ENCODE measurements at places on chromosomes 3 and 15.

GRCh38 chr15:101035611-101036010, 116.5 kb downstream of the LRRK1 start:
- no peak for DNase-seq

GRCh38 chr15:94263341-94264273, 32.2 kb downstream of the MCTP2 start:
- no peak for DNase-seq

- DNase-seq: no peak
Observed at GRCh38 chr15:96338074-96338765, 7.7 kb downstream of the NR2F2 start.

- no peak for DNase-seq
Observed at GRCh38 chr3:71025516-71025915, 558.0 kb downstream of the FOXP1 start.

DNA sequence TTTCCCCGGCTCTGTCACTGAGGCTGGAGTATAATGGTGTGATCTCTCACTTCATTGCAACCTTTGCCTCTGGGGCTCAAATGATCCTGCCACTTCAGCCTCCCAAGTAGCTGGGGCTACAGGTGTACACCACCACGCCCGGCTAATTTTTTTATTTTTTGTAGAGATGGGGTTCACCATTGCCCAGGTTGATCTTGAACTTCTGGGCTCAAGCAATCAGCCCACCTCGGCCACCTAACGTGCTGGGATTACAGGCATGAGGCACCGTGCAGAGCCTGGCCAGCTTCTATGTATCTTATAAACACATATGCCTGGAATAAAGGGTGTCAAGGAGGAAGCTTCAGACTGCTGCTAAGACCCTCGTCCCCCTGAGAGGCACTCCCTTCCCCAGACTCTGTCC, 4.2 kb downstream of the ZNF589 start:
- DNase-seq: no peak

DNA sequence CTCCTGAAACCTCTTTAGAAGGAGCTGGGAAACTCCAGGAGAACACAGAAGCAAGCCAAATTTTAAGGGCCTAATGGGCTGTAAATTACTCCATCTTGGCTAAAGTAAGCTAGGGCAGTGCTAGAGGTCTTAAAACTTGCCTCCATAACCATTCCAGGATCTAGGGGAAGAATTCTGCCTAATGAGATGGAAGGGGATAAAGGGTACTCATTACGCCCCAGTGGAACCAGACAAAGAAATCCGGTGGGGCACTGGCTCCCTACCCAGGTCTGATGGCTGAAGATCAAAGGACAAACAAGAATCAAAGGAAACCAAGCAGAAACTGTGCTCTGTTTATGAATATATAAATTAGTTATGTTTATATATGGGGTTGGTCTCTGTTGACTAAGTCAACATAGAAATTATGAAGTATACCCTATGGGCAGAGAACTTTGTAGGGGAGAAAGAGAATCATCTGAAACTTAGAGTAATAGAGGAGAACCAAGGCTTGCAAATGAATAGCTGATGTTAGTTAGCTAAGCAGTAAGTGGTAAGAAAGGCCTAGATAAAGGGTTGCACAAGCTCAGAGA, 57.8 kb downstream of the NCEH1 start:
- no peak for DNase-seq

DNA sequence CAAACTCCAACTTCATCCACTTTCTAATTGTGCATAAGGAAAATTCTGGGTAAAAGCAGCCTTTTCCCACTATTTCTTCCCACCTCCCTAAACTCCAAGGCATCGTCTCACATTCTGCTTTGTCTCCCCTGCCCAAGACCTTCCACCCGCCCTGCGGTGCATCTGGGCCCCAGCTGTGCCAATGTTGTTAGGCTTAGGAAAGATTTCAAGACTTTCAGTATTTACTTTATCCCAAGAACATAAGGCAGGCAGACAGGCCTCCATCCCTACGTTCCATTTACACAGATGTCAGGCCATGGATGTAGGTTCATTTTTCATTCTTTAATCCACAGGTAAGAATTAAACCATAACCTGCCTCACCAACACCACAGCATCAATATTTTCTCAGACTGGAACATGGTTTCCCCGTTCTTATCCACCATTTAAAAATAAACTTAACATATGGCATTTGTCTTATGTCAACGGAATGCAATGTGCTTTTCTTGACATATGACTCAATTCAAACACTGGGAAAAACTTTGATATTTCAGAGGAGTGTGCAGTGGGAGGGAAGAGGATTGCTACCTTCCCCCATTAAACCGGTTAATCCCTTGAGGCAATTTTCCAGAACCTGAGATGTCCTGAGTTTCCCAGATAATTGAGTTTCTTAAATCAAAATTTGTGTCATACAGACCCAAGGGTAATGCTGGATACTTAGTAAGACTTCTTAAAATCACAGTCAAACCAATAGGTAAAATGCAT, 238.0 kb upstream of the LRIG1 start:
- DNase-seq: no peak

- DNase-seq: no peak
Observed at GRCh38 chr3:67517781-67518180, 136.6 kb downstream of the SUCLG2 start.

- DNase-seq: no peak
Observed at GRCh38 chr3:30510596-30510995, 95.8 kb upstream of the TGFBR2 start.

DNA sequence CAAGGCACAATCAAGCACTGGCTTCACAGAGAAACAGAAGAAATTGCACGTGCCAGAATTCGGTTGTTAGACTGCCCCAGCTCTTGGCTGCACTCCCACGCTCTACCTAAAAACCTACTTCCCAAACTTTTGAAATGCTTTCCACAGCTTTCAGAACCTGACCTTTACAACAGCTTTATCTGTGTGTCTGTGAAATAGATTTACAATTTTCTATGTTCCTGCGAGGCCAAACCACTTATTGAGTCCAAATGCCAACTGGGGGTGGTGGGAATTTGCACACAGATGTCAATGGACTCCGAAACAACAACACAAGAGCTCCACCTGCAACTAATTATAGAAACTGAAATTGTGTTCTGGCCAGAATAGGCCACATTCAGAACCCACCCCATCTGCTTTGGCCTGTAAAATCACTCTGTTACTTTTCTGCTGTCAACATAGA, 44.6 kb downstream of the ERC2 start:
- DNase-seq: no peak

DNA sequence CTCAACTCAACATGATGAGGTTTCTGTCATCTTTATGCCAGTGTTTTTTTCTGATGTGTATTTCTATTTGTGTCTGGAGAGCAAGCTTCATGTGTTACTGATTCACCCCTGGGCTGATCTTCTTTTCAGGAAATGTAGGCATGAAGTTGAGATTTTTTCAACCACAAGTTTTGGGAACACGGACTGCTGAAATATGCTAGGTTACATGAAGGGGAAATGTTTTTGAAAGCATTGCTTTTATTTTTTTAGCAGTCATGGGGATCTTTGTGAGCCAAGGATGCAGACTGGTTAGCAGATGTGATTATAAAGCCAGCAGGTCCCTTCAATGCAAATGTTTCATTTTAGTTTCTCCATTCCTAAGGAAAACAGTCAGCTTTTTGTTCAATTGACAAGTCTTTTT, 219.3 kb upstream of the COL8A1 start:
- DNase-seq: no peak

DNA sequence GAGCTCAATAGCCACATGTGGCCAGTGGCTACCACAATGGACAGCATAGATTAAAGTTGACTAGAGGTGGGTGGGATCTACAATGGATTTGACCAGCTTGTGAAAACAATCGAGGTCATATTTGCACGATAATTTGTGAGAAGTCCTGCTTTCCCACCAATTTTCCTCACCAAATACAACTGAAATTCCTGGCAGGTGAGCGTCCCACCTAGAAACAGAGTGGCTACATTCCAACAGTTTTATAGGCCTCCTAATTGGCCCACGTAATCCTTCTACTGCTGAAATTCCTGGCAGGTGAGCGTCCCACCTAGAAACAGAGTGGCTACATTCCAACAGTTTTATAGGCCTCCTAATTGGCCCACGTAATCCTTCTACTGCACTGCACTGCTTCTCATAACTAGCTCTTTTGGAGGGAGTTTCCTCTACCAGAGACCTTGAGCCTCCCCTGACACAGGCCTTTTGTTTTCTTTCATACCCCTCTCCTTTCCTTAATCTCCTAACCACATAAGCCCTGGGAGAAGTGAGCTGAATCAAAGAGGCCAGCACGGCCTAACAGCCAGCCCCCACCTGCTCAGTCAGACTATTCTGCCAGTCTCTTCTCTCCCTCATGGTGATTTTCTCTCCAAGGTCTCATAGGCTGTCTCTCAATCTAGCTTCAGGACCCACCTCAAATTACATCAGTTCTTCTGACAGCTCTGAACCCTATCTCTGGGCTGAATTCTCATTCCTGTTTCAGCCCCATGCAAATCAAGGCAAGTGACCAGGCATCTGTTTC, 80.2 kb downstream of the BFSP2 start:
- no peak for DNase-seq

DNA sequence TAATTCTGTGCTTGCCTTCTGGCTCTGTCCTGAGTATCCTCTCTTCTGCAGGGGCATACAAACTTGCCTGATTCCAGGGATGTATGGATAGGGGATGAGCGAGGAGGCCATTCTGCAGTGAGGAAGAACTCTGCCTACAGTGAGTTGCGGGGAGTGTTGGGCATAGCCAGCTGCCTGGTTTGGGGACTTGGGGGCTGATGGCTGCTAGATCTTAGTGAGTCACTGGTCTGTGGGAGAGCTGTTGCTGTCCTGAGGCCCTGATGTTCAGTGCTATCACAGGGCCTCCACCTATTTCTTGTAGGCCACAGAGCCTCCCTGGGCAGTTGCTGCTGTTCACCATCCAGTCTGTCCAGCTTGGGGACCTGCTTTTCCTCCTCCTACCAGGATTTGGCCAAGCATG, 20.3 kb downstream of the CDAN1 start:
- DNase-seq: no peak

- no peak for DNase-seq
Observed at GRCh38 chr3:189038773-189039745, 132.7 kb upstream of the TPRG1 start.

DNA sequence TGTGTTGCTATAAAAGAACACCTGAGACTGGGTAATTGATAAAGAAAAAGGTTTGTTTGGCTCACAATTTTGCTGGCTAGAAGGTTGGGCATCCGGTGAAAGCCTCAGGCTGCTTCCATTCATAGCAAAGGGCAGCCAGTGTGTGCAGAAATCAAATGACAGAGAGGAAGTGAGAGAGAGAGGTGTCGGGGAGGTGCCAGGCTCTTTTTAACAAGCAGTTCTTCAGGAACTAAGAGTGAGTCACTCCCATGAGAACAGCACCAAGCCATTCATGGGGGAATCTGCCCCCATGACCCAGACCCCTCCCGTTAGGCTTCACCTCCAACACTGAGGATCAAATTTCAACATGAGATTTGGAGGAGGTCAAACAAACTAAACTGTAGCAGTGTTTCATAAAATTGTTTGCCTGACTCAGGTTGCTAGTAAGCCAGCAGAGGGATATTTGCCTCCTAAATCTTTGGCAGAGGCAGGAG, 4.5 kb upstream of the PARP15 start:
- no peak for DNase-seq

- DNase-seq: no peak
Observed at GRCh38 chr15:85542895-85543331, 162.5 kb downstream of the AKAP13 start.

- DNase-seq: no peak
Observed at GRCh38 chr3:46096781-46097180, 69.5 kb upstream of the XCR1 start.

- DNase-seq: no peak
Observed at GRCh38 chr3:101690972-101691371, 4.5 kb upstream of the RPL24 start.

- no peak for DNase-seq
Observed at GRCh38 chr15:72368325-72368724, 7.5 kb downstream of the HEXA start.
